ENCODE measurements at places on chromosomes 13 and 19. TPM values are rescaled to one million over a fixed set of nuclear protein-coding genes. Genes with fewer than 3 reads are reported as not detected.

CATSPERD gene
- not detected for total RNA-seq

DNA sequence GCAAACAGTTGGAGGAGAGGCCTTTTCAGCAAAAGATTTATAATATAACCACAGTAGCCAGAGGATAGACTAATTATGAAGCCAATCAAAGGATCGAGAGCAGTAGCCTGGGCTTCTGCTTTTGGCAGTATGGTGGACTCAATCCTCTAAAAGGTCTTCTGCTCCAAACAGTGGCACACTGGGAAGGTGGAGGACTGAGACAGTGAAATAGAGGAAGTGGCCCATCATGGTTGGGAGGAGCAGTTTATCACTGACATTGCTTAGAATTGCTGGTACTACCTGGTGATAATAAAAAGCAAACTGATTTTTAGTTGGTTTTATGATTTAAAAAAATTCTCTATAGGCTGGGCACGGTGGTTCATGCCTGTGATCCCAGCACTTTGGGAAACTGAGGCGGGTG is 20.9 kb upstream of the PLAUR start:
- DNase-seq, result no peak

GRCh38 chr13:92297971-92298942 is 899.8 kb downstream of the GPC5 start:
- no peak for DNase-seq

GRCh38 chr19:45705115-45705514 is 12.6 kb downstream of the QPCTL start:
- no peak for DNase-seq

KLHL1 gene
- total RNA-seq, result 0.36 TPM

DNA sequence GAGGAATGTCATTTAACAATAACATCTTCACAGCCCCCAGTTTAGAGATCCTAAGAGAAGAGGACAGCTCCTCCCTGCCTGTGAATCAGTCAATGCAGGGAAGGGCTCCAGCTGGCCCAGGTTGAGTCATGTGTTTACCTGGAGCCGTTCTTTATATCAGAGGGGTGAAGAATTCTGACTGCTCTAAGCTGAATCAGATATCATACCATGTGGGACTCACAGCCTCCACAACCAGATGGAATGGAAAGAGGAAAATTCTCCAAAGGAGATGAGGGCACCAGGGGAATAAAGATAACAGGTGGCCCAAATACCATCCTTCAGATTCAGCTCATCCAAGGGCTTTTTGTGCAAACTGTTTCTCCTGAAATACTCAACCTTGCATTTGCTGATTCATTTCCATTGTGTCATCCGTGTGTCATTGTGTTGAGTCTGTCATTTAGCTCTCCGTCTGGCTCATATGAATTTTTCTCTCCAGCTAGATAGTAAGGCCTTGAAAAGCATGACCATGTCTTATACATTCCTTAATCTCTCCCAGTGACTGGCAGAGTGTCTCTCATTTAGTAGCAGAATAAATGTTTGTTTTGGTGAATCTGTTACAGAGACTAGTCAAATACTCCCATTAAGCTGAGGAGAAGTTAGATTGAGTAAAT is 217.9 kb downstream of the RFC3 start:
- DNase-seq, result no peak

NPHS1 gene
- not detected for total RNA-seq

DNA sequence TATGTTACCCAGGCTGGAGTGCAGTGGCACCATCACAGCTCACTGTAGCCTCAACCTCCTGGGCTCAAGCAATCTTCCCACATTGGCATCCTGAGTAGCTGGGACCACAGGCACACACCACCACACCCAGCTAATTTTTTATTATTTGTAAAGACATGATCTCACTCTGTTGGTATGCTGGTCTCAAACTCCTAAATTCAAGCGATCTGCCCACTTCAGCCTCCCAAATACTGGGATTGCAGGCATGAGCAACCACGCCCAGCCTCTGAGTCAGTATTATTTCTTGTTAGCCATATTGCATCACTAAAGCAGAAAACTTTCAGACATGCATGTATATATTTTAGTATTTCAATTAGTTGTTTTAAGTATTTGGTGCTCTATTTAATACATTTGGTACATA is 376.4 kb downstream of the GPC6 start:
- DNase-seq, result no peak

ERICH6B gene
- total RNA-seq, result not detected

DNA sequence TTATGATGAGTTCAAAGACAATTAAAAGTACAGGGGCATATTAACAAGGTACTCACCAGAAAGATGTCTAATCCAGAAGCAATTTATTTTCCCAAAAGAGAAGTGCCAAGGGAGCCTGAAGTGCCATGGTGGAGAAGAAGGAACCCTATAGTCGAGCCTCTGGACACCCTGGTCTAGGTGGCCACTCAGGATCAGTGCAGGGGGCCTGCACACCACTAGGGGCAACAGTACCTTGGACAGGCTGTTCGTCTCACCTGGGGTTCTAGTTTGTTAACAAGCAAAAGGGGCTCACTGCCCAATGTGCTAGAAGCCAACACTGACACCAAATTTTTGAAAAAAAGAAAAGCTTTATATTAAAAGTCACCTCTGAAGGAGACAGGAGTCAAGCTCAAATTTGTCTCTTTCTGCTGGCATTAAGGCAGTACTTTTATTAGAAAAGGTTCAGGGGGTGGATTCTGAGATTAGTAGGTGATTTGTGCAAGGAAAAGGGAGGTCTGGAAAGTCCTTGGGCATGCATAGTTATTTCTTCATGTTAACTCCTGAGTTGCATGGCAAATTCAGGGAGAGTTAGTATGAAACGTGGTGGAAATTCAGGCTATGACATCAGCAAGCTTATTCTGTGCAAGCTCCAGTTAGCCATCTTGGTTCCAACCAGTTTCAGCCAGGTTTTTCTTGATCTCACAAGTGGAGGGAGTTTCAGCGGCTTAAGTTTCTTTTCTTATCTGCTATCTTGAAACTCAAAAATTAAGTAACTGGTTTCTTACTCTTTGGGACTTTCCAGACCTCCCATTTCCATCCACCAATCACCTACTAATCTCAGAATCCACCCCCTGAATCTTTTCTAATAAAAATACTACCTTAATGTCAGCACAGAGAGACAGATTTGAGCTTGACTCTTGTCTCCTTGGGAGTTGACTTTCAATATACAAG is 884 bp upstream of the CBY2 start:
- no peak for DNase-seq

- no peak for DNase-seq
Measured at GRCh38 chr13:32610538-32610937, 24.3 kb downstream of the PDS5B start.

GRCh38 chr19:44876930-44877535 is 14.0 kb upstream of the TOMM40 start:
- no peak for DNase-seq

KLK4 gene
- total RNA-seq, result not detected

DNA sequence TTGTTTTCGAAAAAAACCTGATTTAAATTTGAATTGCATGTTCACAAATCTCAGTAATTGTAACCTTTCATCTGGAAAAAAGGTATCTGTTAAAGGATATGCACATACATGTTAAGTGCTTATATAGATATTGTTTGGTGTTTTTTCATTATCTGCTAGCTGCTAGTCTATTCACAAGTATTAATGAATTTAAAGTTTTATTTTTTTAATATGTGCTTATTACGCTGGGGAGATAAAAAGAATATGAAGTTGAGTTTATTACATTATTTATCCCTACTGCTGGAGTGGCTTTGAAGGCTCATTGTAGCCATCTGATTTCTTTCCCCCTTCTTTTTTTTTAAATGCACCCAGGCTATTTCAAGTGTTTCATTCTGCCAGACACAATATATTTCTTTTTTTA is 3.9 kb upstream of the MAB21L1 start:
- no peak for DNase-seq

DNA sequence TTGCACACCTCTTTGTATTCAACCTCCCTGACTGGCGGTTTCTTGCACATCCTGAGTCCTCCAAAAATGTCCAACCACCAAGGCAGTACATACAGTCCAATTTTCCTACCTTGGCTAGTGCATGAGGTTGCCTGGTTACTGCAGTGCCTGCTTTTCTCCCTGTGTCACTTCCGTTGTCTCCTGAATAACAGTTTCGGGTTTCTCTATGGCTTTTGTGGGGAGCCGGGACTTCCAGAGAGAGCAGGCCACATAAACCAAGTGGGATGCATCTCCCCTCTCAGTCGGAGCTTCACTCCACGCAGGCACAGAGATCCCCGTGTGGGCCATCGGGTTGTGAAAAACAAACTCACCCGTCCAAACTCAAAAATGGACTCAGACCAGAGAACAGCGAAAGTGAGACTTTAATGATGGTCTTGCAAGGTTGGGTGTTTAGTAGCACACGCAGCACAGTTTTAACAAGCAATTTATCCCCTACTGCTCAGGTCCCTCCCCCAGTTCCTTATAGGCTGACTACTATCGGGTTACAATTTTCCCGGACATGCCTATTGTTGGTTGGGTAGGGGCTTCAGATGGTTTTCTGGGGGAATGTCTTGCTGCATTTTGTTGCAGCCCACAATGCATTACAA is 173.1 kb downstream of the POU4F1 start:
- no peak for DNase-seq

- DNase-seq, result no peak
Measured at GRCh38 chr13:53159431-53159830, 130.8 kb downstream of the OLFM4 start.

HCN2 gene
- total RNA-seq, result not detected

IGFL1 gene
- total RNA-seq, result not detected

APLP1 gene
- total RNA-seq, result 8.9 TPM

DNA sequence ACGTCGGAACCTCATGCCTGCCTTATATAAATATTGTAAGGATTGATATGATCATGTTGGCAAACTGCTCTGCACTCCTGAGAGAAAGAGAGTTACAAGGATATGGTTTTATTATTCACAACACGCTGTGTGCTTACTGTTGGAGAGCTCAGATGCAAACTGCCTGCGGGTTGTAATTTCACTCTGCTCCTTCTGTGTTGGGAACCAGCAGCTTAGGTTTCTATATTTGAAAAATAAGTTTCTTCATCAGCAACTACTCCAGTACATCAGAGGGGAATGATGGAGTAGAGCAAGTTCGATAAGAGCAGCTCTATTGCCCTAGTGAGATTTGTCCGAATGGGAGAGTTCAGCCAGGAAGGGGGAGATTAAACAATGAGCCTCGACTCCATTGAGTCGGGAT is 106.9 kb upstream of the UBL3 start:
- no peak for DNase-seq

COPE gene
- total RNA-seq, result 159 TPM

DNA sequence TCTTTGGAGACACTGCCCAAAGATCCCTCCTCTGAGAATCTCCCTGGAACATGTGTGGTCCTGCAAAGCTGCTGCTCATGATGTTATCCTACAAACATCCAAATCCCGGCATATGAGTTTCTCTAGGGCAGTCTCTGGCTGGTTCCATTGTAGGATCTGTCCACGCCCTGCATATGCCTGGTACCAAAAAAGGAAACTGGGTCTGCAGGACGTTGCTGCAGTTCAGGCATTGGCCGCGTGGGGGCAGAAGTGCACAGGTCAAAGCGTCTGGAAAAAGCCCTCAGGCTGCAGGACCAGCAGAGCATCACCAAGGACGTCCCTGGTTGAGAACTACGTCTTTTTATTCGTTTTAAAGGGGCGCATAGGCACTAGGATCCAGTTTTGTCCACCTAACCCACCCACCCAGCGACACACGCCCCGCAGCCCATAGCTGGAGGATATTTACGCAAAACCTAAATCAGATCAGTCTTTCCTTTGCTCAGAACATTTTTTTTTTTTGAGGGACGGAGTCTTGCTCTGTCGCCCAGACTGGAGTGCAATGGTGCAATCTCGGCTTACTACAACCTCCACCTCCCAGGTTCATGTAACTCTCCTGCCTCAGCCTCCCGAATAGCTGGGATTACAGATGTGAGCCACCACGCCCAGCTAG is 12.9 kb upstream of the ZNF564 start:
- peak; percentile 93 for DNase-seq

DNA sequence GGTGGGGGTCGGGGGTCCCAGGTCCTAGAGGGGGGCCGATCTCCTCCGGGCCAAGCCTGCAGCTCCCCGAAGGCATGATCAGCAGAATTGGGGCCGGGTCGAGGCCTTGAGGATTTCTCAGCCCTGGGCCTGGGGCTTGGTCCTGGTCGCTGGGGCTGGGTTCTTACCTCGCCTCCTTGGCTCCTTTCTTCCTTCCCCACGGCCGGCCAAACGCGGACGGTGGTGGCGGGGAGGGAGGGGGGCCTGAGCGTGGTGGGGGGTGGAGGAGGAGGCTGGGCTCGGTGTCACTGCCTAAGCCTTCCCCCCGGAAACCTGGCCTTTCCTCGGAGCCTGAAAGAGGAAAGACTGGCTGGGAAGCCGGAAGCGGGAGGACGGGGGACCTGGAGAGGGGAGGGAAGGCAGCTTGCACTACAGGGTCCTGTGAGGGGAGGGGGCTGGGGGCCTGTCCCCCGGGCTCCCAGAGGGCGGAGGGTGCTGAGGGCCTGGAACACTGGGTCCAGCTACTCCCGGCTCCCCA is at the start of gene ZNF579:
Gene ZNF579 (minus strand): TSS at position 221 of the 517 bp plus-strand sequence. CDS start 1,209 bp downstream, outside the sequence.
- peak; percentile 93 for DNase-seq

- no peak for DNase-seq
Measured at GRCh38 chr13:27383104-27383921, 41.1 kb upstream of the GTF3A start.

DNA sequence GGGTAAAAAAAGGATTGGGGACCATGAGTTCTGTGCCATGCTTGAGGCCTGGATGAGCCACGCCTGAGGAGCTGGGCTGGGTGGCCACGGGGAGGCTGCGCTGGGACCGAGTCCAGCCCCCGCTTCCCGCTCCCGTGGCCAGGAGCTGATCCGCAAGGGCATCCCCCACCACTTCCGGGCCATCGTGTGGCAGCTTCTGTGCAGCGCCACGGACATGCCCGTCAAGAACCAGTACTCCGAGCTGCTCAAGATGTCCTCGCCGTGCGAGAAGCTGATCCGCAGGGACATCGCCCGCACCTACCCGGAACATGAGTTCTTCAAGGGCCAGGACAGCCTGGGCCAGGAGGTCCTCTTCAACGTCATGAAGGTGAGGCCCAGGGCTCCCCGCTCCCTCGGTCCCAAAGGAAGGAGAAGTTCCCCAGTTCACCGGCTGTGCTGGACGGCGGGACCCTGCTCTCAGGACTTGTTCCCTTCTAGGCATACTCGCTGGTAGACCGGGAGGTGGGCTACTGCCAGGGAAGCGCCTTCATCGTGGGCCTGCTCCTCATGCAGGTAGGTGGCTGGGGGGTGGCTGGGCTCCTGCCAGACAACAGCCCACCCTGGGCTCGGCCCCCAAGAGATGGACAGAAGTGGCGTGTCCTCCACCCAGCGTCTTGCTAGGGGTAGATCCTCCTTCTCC is 18.9 kb downstream of the EVI5L start:
- DNase-seq, result no peak

PCSK4 gene
- 0.99 TPM for total RNA-seq

All from sigmoid colon (tissue), 7 donors.